ENCODE measurements at places on chromosomes 7 and 10.

GRCh38 chr10:12422189-12422588 is 72.8 kb downstream of the CAMK1D start:
- DNase-seq, result no peak

DNA sequence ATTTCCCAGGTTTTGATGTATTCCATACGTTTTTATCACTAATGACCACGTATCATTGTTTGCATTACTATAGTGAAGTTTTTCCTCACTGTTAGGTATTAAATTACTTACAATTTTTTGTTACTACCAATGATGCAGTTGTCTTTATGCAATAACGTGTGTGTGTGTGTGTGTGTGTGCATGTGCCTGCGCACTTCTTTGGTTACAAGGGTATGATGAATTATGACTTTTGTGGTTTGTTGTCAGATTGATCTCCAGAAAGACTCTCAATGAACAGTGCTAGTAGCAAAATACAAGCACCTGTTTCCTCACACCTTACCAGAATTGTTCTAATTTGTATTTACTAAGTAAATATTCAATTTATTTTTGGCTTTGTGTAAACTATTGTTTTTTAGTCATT is 51.5 kb downstream of the MCMBP start:
- no peak for DNase-seq

- DNase-seq, result no peak
Observed at GRCh38 chr7:152987656-152988055, 228.1 kb downstream of the ACTR3B start.

- no peak for DNase-seq
Observed at GRCh38 chr10:131571865-131572264, 260.3 kb upstream of the TCERG1L start.

DNA sequence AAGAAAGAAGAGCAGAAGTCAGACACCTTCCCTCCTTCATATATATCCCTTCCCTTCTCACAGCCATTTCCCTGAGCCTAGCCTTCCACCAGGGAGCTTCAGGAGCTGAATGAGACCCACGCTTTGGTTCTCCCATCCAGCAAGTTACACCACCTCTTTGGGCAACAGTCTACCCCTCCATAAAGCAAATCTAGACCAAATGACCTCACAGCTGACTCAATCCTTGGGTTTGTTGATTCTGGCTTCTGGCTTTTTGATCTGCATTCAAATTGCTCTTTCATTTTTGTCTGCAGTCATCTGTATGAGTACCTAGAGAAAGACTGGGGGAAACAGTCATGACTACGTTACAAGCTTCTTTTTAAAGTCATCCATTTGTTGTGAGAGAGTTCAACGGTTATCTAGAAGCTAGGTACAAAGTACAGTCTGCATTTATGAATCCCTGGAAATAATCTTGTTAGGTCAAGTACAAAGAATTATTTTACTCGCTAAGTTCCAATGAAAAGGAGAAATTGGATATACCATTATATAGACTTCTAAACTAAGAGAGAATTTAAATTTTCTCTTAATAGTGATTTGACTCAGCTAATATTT is 86.3 kb downstream of the RAB11FIP2 start:
- no peak for DNase-seq

DNA sequence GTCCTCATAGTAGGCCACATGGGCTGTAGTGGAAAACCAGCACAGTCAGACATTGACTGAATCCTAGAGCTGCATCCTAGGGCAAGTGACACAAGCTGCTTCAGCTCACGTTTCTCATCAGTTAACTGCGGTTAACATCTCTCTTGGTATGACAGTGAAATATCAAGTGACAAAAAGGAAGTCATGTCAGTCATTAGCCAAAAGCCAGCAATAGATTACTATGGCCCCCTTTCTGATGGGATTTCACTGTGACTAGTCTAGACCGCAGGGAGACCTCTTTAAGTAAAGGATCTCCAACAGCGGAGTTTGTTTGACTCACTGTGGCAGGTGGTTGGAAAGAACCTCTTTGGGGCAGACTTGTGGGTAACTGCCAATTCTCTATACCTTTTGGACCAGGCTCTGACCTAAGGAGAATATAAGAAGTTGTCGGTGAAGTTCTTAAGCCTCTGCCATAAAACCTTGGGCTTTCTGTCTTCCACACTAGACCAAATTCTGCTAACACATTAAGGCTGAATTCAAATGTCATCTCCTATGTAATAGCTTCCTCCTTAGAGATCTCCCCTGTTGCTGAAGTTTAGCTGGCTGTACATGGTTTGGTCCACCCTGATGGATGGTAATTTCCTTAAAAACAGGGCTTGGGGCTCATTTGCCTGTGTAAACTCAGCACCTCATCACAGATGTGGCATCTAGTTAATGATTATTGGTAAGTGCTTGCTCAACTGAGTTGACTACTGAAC is 115.3 kb downstream of the SGMS1 start:
- DNase-seq, result no peak

All from forelimb muscle (tissue), 1 donor.